ENCODE measurements at places on chromosomes 13 and 19.

DNA sequence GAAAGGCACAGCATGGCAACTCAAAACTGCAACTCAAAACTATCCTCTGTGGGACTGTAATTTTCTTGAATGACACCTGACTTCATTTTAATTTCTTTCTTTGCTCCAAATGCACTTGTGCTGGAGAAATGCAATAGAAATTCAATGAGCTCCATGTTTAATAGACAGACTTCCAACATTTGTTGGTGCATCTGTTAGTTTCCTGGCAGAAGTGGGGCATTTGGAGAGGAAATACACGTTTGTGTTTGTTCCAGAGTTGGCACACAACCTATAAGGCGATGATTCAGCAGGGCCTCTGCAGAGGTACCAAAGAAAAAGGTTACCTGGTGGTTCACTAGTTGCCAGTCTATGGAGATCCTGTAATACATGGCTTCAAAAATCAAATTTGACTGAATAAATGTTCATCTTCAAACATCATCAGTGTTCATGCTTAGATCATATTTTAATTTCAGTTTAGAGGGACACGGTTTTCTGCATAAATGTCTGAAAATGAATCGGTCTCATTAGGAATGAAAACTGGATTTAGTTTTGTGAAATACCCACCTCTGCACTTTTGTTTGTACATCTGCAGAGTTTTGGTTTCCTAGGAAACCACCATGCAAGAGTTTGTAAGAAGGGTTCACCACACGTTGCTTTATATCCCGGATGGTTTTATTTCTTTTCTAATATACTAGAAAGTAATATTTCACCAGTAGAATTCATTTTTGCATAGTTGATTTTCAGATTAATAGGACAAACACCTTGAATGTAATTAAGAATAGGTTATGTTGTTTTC is 21.8 kb upstream of the OBI1 start:
- DNase-seq: no peak

GRCh38 chr13:75309981-75310580 is 171.9 kb downstream of the TBC1D4 start:
- DNase-seq: no peak

DNA sequence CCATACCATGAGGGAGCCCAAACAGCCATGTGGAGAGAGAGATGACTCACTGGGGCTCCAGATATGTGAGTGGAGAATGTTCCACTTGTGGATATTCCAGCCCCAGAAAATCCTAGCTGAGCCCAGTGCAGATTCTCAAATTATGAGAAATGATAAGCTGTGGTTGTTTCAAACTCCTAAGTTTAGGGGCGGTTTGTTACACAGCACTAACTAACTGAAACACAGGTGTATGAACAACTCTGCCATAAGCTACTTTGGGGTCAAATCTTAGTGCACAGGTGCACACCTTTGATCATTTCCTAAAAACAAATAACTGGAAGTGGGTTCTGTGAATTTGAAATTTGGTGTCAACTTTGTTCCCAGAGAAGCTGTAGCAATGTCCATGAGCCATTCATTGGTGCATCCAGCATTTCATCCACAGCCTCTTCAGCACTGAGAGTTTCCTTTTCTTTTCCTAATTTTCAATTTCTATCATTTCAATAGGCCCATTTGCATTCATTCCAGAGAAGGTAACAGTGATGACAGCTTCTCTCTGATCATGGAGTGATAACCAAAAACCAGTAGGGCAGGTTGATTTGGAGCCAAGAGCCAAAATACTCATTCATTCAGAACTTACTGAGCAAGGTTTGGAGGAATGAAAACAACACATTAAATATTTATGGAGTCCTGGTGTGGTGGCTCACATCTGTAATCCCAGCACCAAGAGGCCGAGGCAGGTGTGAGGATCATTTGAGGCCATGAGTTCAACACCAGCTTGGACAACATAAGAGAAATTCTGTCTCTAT is 8.8 kb upstream of the CLPP start:
- DNase-seq: no peak

- DNase-seq: peak; percentile 27
These were observed 1.5 kb upstream of the RAB3A start for GRCh38 chr19:18205200-18205892.

GRCh38 chr13:49302817-49303216 is 55.1 kb downstream of the CDADC1 start:
- DNase-seq: no peak

- no peak for DNase-seq
These were observed 419 bp downstream of the KDM4B start for GRCh38 chr19:4969292-4969771.

- no peak for DNase-seq
These were observed at the start of gene CYP4F8 for GRCh38 chr19:15614507-15615379. Gene CYP4F8 (plus strand): TSS chr19:15615218. CDS start chr19:15615617, 399 bp downstream.

DNA sequence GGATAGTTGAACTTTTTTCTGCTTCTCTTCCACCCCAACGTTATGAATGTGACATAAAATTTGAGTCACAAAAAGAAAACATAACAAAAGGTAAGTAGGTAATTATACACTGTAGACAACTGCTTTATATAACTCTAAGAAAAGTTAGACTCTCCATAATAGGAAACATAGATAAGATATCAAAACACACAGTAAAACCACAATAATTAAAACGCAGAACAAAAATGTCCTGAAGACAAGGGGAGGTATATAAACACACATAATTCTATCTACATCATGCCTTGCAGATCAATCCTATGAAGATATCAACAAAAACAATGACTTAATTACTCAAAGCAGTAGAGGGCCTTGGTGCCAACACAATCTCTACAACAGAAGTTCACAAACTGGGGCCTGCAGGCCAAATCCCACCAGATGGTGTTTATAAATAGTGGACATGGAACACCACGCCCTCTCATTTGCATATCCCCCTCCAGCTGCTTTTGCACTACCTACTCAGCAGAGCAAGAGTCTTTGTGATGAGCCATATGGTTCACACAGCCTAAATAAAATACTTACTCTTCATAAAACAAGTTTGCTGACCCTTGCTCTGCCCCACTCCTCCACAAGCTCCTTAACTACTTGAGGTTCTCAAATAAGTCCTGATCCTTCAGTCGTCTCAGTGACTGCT is 254.7 kb downstream of the KLF12 start:
- DNase-seq: no peak

DNA sequence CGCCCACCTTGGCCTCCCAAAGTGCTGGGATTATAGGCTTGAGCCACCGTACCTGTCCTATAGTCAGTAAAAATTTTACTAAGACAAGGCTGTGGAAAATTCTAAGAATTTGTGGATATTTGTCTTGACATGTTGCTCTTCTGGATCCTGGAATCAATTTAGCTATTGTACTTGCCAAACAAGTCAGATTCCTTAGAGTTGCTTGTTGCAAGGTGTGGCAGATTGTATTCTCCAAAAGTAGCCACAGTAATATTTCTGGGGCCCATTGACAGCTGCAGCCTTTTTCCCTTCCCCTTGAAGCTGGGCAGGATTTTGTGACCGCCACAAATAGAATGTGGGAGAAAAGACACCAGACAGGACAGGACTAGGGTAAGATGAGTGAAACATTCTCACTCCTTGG is 98.8 kb upstream of the TMTC4 start:
- no peak for DNase-seq

GRCh38 chr13:29545988-29546387 is 49.5 kb downstream of the SLC7A1 start:
- DNase-seq: no peak

DNA sequence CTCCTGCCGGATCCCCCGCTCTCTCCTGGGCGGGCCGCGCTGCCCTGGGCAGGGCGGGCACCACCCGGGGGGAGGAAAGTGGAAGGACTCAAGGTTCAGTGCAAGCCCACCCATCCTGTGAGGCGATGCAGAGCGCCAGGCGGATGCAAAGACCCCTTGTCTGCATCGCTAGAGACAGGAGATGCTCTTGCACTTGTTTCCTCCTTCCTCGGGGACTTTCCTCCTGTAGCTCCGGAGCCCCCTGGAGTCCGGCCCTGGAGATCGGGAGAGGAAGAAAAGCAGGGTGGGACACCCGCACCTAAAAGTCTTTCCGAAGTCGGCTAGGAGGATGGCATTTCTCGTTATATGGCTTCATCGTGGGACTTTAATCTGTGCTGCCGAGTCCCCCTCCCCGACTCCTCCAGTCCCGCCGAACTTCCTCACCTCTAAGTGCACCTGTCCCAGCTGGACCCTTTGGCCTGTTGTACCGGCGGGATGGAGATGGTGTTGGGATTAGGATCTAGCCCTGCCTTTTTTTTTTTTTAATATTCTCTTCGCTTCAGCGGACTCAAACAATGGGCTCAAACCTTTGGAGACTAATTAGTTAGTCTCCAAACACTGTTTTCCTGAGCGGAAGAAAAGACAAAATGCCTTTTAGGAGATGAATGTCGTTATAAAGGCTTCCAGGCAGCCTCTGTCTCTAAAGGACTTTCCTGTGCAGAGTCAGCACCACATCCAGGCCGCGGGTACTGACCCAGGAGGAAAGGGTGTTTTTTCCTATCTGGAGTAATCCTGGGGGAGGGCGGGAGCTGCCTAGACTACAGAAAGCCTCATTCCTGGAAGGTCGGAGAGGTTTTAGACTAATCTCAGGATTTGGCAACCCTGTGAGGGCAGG is 725 bp downstream of the FAM124A start:
- DNase-seq: no peak

- no peak for DNase-seq
These were observed 36.4 kb downstream of the CCL25 start for GRCh38 chr19:8088752-8089663.

DNA sequence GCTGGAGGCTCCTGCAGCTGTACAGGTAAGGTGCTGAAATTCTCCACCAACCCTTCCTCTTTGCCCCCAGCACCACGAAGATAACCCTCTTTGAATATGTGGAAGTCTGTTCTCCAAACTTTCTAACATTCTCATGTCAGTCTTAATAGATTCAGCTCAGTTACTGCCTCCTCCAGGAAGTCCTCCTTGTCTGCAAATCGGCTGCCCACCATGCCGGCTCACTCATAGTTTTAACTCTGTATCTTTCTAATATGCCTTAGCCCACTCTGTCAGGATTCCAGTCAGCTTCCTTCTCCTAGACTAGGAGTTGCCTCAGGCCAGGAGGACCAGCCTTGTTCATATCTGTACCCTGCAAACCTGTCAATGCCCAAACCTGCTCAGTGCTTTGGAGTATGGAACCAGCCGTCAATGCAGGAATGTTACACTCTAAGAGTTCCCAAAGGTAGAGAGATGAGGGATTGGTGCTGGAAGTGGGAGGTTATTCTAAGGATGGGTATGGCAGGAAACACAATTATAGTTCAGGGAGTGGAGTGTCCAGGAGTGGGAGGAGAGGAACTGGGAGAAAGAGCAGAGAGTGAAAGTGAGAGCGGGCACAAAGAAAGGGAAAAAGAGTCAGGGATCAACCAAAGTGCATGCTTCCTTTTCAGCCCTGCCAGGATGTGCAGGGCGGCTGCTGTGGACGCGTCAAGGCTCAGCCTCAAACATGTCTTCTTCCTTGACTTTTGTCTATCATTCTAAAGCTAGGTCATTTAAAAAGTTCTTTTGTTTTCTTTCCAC is 38.0 kb upstream of the ALOX5AP start:
- no peak for DNase-seq

DNA sequence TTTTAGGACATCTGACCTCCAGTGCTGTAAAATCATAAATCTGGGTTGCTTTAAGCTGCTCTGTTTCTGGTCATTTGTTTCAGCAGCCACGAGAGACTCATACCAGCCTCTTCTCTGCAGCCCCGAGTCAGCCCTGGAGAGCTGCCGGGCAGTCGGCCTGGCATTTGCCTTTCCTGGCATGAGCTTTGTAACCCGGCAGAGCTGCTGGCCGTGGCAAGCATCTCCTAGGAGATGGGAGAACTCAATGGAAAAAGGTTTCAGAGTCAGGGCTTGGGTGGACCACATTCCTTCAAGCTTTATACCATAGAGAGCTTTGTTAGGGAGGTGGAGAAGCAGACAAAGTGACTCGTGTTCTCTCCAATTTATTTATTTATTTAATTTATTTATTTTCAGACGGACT is 21.6 kb upstream of the CCL25 start:
- no peak for DNase-seq

DNA sequence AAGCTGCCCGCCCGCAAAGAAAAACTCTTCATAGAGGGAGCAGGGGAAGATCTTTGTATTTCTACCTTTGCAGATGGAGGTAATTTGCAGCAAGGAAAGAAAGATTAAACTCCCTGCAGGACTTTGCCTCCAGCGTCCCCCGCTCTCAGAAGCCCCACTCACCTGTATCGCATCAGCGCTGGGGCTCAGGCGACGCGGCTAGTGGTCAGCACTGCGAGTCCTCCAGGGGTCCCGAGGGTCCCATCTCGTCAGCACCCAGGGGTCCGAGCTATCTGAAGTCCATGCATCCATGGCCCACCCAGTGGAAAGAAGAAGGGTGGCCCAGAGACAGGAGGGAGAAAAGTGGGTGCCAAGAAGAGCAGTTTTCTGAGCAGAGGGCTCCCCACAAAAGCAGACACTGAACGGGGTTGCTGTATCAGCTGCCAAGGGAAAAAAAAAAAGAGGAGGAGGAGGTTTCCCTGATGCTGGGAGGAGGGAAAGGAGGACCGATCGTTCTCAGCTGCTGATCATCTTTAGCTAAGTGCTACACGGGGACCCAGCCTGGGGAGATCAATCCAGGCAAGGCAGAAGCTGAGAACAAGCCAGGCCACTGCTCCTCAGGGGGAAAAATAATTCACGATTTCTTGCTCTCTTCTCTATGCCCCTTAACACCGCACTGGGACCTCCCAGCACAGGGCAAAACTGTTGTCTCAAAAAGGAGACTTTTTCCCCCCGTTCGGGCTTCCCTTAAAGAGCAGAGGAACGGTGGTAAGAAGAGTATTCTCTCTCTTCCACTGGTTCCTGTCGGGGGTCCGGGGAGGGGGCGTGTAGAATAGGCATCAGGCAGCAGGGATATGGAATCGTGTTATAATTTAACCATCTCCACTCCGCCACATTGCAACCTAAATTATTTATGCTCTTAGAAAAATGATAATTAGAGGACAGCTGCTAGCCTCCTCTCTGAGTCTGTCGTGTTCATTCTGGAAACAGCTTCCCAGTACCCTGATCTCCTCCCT is 117.7 kb upstream of the CACNA1A start:
- DNase-seq: no peak

DNA sequence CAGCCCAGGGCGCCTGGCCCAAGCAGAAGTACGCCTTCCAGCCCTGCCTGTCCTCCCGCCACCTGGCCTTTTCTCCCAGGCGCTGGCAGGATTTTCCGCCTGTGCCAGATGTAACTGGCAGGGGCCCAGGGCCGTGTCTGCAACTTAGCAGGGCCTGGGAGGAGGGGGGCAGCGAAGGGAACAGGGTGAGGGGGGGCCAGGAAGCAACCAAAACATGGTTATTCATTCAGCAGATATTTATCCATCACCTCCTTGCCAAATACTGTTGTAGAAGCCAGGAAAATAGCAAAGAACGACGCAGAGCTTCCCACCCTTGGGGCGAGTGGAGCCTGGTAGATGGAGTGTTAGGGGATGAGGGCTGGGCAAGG is 5.6 kb downstream of the TLE6 start:
- DNase-seq: no peak

DNA sequence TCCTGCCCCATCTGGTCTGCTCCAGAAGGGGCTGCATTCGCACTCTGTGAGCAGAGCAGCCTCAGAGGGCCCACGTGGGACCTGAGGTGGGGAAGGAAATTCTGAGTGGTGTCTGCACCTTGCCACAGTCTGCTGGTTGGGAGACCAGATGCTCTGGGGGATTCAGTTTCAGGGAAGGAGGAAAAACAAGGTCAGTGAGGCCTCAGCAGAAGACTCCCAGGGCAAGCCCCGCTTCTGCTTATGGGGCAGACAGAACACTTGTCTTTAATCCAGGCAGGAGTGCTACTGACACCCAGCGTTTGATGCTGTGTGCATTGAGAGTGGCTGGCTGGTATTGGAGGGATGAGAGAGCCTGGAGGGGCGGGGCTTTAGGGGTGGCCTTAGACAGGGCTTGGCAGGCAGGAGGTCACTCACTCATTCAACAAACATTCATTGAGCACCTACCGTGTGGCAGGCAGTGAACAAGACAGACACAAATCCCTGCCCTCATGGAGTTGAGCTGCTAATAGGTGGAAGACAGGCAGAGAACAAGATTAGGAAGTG is 4.9 kb upstream of the CLEC17A start:
- DNase-seq: no peak
